ENCODE measurements at places on chromosomes 2 and 18. TPM values are rescaled to one million over a fixed set of nuclear protein-coding genes. Genes with fewer than 3 reads are reported as not detected.
A peak's percentile ranks its signal among the peaks of the same experiment; 100 is the strongest.

ERICH2 gene
- 1.5 TPM for total RNA-seq

TLK1 gene
- total RNA-seq: 26.3 TPM

DNA sequence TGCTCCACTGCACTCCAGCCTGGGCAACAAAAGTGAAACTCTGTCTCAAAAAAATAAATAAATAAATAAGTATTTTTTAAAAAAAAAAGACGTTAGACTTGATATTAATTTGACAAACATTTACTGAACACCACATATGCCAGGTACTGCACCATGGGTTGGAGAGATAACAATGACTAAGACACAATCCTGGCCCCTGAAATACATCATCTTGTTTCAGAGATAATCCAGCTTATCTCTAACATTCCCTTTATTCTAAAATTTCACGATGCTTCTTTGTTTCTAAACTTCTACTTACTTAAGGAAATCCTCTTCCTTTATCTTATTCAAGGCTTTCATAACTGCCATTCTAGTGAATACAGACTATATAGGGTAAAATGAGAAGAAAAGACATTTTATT lies 55.0 kb upstream of the PEX13 start:
- no peak for DNase-seq
- H3K4me3 ChIP-seq: no peak overlapping the region
- no peak overlapping the region for H3K27ac ChIP-seq
- H3K27me3 ChIP-seq: no peaks in the 10 kb centered on the region
- no peaks in the 10 kb centered on the region for H3K4me1 ChIP-seq

DNA sequence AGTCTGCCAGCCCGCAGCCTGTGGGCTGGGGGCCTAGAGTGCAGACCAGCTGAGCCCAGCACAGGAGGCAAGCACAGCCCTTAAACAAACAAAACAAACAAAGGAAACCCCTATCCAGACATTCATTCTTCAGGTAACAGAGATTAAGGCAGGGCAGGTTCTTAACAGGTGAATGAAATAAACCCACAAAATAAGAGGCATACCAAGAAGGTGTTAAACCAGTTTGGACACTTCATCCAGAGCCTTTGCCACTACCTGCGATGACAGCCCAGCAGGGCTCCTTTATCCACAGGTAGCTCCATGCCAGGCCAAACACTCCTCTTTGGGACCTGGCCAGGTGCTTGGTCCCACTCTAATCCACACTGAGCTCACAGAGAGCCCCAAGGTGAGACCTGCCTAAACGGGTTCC lies 209.7 kb upstream of the SIX2 start:
- no peaks in the 10 kb centered on the region for H3K36me3 ChIP-seq
- H3K27me3 ChIP-seq: no peaks in the 10 kb centered on the region
- H3K27ac ChIP-seq: no peak overlapping the region
- no peak overlapping the region for H3K4me3 ChIP-seq
- H3K4me1 ChIP-seq: no peaks in the 10 kb centered on the region

DNA sequence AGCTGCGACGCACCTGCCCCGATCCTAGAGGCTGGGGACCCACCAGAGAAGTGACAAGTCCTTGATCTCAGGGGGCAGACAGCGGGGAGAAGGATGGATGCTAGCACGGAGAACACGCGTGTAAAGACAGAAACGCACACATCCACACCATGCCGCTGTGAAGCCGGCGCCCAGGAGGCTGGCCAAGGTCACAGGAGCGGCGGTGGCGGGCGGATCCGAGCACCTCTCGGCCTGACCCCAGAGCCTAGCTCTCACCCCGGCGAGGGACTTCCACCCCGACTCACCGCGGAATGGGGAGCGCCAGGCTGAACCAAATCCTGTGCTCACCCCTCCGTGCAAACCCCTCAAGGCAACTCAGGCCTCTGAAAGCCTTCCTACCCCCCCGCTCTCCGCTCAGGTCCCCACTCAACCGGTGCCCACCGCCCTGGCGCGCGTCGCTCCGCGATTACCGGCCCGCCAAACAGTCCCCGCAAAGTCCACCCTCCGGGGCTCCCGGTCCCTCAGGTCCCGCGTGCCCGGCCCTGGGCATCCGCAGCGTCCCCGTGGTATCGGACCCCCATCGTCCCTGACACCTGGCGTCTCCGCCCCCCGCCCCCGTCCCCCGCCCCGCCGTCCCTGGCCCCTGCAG lies 460 bp upstream of the LRRFIP1 start:
- DNase-seq: no peak
- no peaks in the 10 kb centered on the region for H3K27me3 ChIP-seq
- peaks cover 10% of the 10 kb centered on the region for H3K4me1 ChIP-seq
- no peaks in the 10 kb centered on the region for H3K36me3 ChIP-seq
- peak overlapping the region; percentile 61 for H3K27ac ChIP-seq

DNA sequence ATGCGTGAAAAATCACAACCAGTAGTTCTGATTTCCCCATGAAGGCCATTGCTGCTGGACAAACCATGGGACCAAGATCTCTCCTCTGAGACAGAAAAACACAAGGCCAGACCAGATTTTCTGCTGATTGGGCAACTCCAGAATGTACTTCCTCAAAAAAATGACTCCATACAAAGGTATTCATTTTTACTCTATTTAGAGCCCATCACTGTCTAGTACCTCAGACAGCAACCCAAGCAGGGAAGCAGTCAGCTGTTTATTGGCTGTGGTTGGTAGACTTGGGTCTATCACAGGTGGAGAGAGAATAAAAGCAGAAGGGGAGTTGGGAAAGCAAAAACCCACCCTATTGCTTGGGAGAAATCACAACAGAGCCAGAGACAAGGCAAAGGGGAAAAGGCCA lies 219.9 kb downstream of the PIK3C3 start:
- no peaks in the 10 kb centered on the region for H3K27me3 ChIP-seq
- DNase-seq: no peak
- no peak overlapping the region for H3K4me3 ChIP-seq
- no peak overlapping the region for H3K27ac ChIP-seq

DNA sequence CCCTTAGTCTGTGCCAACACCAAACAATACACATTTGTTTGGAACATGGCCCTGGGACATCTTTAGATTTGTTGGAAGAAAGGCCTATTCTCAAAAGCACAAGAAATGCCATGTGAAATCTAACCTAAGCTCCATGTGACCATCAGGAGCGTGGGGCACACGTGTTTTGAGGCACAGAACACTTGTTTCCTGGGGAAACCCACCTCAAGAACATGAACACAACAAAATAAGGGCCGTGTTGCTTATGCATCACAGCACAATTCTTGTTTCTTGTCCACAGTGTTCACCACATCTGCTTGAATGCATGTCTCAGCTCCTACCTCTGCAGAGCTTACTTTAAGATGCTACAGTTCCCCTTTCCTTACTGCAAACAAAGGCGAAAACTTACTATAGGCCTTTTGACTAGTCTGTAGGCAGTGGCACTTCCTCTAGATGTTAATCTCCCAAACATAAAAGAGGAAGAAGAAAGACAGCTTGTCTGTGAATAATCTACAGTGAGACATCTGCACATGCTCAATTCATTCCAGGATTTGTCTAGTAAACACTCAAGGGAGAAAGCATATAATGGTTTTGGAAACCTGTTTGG lies 165.0 kb downstream of the ANKRD44 start:
- no peaks in the 10 kb centered on the region for H3K4me1 ChIP-seq
- no peak overlapping the region for H3K4me3 ChIP-seq
- no peaks in the 10 kb centered on the region for H3K27me3 ChIP-seq

GRCh38 chr18:47512056-47512455 lies 260.6 kb upstream of the SKOR2 start:
- H3K36me3 ChIP-seq: no peaks in the 10 kb centered on the region
- no peaks in the 10 kb centered on the region for H3K27me3 ChIP-seq
- H3K4me3 ChIP-seq: no peak overlapping the region
- no peak for DNase-seq
- H3K4me1 ChIP-seq: no peaks in the 10 kb centered on the region

GRCh38 chr2:99701503-99701902 lies 211.7 kb upstream of the REV1 start:
- H3K4me1 ChIP-seq: peaks cover 18% of the 10 kb centered on the region
- H3K4me3 ChIP-seq: no peak overlapping the region
- DNase-seq: no peak
